ENCODE measurements at places on chromosomes 4 and X.

DNA sequence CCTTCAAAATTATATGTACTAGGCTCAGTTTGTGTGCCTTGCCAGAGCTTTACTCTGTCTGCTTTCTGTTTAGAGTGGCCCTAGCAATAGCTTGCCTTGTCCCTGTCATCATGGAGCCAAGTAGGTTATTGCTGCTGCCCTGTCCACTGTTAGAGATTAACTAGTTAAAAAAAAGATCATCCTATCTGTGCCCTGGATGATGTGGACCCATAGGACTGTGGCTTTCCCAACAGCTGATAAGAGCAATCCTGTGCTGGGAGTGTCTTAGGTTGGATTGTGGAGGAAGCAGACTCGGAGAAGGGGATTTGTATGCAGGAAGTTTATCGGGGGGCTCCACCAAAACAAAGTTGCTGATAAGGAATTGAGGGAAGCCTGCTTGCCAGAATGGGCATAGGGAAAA is 23.8 kb downstream of the PPP1R2C start:
- DNase-seq = no peak

- DNase-seq = no peak
Measured at GRCh38 chrX:9430346-9430921, 34.4 kb upstream of the TBL1X start.

GRCh38 chrX:13087322-13088155 is 43.1 kb upstream of the FAM9C start:
- no peak for DNase-seq

DNA sequence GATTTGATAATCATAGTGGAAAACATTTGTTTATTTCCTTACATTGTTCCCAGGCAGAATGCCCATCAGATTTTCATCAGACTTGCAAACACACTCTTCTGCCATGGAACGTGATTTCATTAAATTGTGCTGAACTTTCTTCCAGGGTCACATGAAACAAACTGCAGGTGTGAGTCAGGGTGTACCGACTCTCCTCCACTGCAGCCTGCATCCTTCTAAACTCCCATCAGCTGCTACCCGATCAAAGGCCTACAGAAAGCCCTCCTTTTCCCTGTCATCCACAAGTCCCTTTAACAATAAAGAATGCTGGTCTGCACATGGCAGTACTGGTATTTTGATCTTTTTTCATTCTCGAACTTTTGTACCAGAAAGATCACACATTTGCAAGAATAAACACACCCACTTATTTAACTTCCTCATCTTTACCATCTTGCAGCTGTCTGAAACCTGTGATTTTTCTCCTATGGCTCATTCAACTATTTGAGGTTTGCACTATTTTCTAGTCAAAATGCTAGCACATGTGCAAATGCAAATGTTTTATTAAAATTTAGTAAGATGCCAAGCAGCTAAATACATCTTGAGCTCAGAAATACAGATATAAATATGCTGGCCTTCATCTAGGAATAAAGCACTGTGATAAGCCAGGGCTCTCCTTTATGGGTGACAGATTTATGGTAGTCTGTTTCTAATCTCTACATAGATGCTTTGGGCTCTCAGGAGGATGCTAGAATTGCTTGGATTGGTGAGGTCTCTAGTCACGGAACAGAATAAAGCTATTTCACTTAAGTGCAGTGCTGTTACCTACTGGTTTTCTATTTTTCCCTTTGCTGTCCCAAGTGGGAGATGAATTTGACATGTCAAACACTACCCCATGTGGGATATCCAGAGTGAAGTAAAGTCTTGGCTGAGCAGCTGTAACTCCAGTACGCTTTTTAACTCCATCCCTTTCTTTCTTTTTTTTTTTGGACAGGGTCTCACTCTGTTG is 25.8 kb upstream of the ARHGAP24 start:
- DNase-seq = no peak

DNA sequence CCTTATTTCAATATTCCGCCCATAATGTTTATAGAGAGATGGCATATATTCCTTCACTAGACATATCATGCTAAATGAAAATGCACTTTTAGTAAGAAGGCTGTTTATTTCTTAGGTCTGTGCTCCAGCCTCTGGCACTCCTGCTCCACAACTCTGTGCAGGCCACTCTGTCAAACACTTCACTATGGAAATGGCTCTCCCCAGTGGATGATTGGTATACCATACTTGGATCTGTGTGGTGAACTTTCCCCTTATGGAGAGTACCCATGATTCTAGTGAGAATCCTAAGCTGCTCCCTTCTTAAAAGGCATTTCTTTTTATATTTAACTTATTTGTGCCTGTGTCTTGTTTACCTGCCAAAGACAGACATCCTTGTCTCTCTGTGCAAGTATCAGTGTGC is 480.1 kb upstream of the GALNT7 start:
- DNase-seq = no peak

DNA sequence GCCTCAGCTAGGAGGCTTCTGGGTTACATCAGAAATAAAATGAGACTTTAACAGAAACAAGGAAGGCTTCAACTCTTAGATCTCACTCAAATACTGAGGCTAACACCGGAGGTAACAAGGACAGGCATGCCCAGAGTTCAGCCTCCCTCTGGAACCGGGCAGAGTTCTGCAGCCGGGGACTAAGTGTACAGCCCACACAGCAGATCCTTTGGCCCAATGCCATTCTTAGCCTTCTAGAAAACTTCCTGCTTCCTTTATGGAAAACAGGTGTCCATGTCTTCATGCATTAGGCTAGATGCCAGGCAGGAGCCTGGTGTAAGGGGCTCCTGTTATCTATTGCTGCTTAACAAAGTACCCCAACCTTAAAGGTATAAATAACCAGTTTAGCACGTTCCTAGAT is 369.7 kb downstream of the BCOR start:
- DNase-seq = no peak

- DNase-seq = no peak
Measured at GRCh38 chr4:88793475-88793874, 95.8 kb upstream of the NAP1L5 start.

DNA sequence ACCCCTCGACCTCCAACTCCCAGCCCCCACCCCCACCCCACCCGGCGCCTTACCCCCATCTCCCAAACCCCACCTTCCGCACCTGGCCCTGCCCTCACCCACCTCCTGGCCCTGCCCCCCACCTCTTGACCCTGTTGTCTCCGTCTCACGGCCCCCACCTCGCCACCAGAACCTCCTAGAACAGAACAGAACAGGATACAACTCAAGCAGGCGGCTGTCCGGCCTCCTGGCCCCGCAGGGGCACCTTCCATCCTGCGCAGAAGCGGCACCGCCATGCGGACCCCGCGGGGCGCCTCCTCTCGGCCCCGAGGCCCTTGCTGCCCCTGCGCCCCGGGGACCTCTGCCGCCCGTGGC is 354 bp downstream of the CTAG2 start:
- DNase-seq = no peak

GRCh38 chr4:53057679-53058078 is 195.6 kb downstream of the RASL11B start:
- no peak for DNase-seq

- no peak for DNase-seq
Measured at GRCh38 chr4:134807231-134807745, 605.7 kb upstream of the PABPC4L start.

DNA sequence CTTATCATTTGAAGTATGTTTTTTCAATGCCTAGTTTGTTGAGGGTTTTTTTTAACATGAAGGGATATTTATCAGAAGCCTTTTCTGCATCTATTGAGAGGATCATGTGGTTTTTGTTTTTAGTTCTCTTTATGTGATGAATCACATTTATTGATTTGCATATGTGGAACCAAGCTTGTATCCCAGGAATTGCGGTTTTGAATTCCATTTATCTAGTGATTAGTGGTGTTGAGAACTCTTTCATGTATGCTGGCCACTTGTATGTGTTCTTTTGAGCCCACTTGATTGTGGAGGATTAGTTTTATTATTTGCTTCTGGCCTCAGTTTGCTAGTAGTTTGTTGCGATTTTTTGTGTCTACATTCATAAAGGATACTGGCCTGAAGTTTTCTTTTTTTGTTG is 85.0 kb upstream of the CNKSR2 start:
- no peak for DNase-seq

Data from right forelimb (tissue), 1 donor.